DMS79 treated with DMSO at 0.1 percent for 48 hours (cell line): ENCODE measurements at places on chromosomes 16 and 17.

GRCh38 chr17:2899906-2900305 is 103.7 kb downstream of the RAP1GAP2 start:
- no peak for DNase-seq

DNA sequence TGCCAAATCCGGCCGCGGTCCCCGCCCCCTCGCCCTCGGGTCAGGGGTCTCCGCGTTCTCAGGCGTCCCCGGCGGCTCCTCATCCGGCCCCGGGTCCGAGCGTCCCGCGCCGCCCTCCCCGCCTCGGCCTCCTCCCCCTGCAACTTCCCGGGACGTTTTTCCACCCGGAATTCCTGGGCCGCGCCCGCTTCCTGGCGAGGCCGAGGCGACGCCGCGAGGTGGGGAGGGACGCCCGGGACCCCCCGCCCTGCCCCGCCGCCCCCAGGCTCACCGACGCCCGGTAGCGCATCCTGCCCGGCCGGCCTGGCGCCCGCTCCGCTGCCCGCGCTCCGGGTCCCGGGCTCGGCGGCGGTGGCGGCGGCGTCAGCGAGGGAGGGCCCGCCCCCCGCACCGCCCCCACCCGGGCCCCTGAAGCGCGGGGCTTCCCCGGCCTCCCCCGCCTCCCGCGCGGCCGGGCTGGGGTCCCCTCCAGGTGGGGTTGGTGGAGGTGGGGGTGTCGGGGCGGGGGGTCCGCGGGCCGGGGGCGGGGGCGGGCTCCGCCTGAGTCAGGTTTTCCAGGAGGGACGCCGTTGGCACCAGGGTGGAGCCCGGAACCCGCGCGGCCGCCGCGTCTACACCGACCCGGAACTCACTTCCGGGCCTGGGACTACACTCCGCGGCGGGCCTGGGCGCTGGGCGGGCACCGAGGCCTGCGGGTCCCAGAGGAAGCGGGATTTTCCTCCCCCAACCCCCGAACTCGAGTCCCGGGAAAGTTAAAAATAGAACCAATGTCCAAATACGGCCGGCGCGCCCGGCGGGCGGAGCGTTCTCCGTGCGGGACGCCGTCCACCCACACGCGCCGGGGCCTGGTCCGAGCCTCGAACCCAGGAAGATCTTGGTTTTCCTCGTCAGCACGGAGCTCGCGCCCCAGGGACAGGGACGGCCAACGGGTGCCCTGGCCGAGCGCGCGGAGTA is 6.8 kb downstream of the MYO1C start:
- no peak for DNase-seq

DNA sequence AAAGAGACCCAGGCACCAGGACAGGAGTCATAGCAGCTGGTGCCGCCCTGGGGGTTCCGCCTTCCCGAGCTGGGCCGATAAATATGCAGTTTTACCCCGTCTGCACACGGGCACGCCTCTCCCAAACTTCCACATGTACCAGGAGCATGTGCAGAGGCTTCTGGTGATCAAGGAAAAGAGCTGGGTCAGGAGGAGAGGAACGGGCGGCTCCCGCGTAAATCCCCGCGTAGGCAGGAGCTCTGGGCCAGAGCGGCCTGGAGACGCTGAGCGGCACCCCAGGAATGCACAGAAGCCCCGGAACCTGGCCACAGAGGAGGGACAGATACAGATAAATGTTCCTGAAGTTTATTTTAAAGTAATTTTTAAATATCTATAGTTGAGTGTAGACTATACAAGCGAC is 46.6 kb upstream of the METRNL start:
- DNase-seq, result no peak

DNA sequence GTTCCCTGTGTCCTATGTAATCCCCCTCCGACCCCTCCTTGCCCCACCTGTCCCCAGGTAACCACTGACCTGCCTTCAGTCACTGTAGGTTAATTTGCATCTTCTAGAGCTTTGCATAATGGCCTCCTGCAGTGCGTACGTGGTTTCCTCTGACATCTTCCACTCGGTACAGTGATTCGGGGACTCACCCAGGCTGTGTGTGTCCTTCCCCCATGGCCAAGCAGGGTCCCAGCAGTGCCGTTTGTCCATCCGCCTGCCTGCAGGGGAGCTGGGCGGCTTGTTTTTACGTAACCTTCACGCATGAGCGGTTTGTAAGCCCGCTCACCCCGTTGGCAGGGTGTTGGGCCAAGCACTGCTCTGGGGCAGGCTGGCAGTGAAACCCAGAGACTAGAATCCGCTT is 7.9 kb downstream of the MAPK8IP3 start:
- DNase-seq, result no peak

GRCh38 chr16:74480150-74481029 is 59.1 kb upstream of the CLEC18B start:
- no peak for DNase-seq

- no peak for DNase-seq
Observed at GRCh38 chr16:53651357-53651756, 52.3 kb downstream of the RPGRIP1L start.
